Panc1 (cell line): ENCODE measurements at places on chromosomes 3 and 15. TPM values are rescaled to one million over a fixed set of nuclear protein-coding genes. Genes with fewer than 3 reads are reported as not detected.

- no peaks in the 10 kb centered on the region for H3K4me1 ChIP-seq
- H3K4me3 ChIP-seq, result no peak overlapping the region
- no peak overlapping the region for H3K27ac ChIP-seq
- no peaks in the 10 kb centered on the region for H3K27me3 ChIP-seq
These were observed 1093.6 kb upstream of the ALCAM start for GRCh38 chr3:104273046-104273649.

DNA sequence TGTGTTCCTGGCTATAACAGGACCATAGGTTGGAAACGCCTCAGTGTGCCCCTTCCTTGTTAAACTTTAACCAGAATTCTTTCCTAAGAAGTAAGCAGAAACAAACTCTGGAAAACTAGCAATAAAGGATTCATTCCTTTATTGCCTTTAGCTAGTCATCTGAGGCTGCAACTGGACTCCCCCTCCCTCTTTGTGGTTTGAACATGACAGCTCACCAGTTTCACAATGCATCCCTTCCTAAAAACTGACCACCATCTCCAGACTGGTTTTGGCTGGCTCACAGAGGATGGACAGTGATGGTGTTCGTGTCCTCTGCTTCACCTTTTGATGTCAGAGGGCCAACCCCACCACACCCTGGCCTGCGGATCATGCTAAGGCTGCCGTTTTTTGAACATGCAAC is 27.9 kb upstream of the TGFBR2 start:
- DNase-seq, result no peak
- no peaks in the 10 kb centered on the region for H3K27me3 ChIP-seq
- H3K4me3 ChIP-seq, result no peak overlapping the region
- H3K36me3 ChIP-seq, result no peaks in the 10 kb centered on the region

LRRC3B gene
- total RNA-seq, result not detected

GRCh38 chr3:151087648-151088047 is 2.2 kb downstream of the MED12L start:
- no peak overlapping the region for H3K27ac ChIP-seq
- no peaks in the 10 kb centered on the region; the same call in 1 of the 2 replicates for H3K4me1 ChIP-seq
- no peak for DNase-seq
- H3K4me3 ChIP-seq, result no peak overlapping the region
- no peaks in the 10 kb centered on the region; the same call in 1 of the 2 replicates for H3K36me3 ChIP-seq

DNA sequence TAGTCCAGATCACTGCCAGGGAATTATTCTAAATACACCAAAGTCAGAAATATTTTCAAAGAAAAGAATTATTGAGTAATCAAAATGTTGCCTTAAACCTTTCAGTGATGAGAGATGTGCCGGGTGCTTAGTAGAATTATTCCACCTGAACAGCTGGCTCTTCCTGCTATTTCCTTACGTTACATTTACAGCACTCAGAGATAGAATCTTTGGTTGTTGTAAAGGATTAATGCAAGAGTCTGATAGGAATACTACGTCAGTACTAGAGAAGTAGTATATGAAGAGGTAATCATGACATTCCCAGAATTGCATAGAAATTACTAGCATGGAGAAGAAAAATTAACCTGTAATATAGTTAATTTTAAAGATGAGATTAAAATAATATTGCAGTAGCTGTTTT is 50.9 kb upstream of the ZDHHC23 start:
- no peak overlapping the region for H3K4me3 ChIP-seq
- no peak overlapping the region for H3K27ac ChIP-seq
- H3K27me3 ChIP-seq, result no peaks in the 10 kb centered on the region
- DNase-seq, result no peak

RASGRP1 gene
- total RNA-seq, result 0.51 TPM

PRSS50 gene
- total RNA-seq, result 0.13 TPM

STRC gene
- total RNA-seq, result not detected

DNA sequence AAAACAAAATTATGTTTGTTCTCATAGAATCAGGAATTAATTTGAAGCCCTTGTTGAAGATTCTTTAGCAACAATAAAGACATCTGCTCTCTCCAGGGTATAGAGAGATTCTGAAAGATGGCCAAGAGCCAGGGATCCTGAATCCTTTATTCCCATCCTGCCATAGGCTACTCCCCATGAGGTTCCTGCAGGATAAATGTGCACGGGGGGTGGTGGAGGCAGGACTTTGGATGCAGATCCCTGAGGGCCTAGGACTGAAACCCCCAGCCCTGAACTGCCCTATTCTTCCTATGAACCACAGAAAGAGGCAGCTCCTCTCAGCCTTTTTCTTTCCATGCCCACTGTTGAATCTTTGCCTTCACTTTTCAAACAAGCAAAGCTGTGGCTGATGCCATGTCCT is 17.1 kb downstream of the TMEM108 start:
- H3K4me1 ChIP-seq, result no peaks in the 10 kb centered on the region
- no peak overlapping the region for H3K27ac ChIP-seq
- DNase-seq, result no peak
- H3K27me3 ChIP-seq, result peaks cover 5% of the 10 kb centered on the region
- no peak overlapping the region for H3K4me3 ChIP-seq

DNA sequence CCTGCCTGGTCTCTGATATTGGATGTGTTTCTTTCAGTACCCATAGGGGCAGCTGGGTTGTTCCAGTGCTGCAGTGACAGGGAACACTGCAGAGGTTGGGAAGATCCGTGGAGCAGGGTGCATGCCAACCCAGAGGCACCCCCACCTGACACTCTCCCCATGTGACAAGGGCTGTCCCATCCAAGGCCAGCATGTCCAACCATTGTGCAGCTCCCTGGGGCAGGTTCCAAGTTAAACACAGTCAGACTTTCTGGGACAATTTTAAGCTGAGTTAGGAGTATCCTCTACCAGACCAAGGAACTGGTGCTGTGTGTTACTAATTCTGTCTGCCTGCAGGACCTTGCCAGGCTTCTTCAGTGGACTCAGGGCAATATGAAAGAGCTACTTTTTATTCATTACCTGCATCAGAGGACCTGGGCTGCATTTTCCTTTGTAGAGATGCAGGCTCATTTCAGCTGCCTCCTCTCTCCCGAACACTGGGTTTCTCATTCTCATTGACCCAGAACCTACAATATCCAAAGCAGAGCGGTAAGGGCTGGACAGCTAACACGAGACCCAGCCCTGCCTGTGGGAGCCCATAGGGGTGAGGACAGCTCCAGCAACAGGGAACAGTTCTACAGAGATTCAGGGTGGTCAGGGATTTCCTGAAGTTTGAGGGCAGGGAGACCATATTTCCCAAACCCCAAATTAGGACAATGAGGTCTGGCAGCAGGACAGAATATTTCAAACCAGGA is 72.7 kb downstream of the SPSB4 start:
- DNase-seq, result no peak
- H3K27ac ChIP-seq, result no peak overlapping the region
- no peaks in the 10 kb centered on the region for H3K4me1 ChIP-seq
- H3K4me3 ChIP-seq, result no peak overlapping the region
- H3K36me3 ChIP-seq, result no peaks in the 10 kb centered on the region
- peaks cover 2% of the 10 kb centered on the region for H3K27me3 ChIP-seq

GRCh38 chr3:172749230-172749965 is 1.1 kb upstream of the ECT2 start:
- peak; percentile 91 for DNase-seq
- peaks cover 8% of the 10 kb centered on the region; the same call in 1 of the 2 replicates for H3K36me3 ChIP-seq
- peak overlapping the region; percentile 96 for H3K4me3 ChIP-seq
- H3K4me1 ChIP-seq, result peaks cover 38% of the 10 kb centered on the region
- no peaks in the 10 kb centered on the region for H3K27me3 ChIP-seq
- peak overlapping the region; percentile 99 for H3K27ac ChIP-seq

PPP2R3A gene
- 8.1 TPM for total RNA-seq

MESD gene
- total RNA-seq, result 28.2 TPM

GRCh38 chr3:112514527-112515128 is 15.4 kb upstream of the BTLA start:
- no peaks in the 10 kb centered on the region for H3K36me3 ChIP-seq
- no peak overlapping the region for H3K4me3 ChIP-seq
- H3K27ac ChIP-seq, result no peak overlapping the region
- H3K4me1 ChIP-seq, result no peaks in the 10 kb centered on the region

GRCh38 chr3:49493901-49494300 is 23.8 kb downstream of the DAG1 start:
- H3K27ac ChIP-seq, result no peak overlapping the region
- DNase-seq, result no peak
- H3K36me3 ChIP-seq, result no peaks in the 10 kb centered on the region
- H3K4me1 ChIP-seq, result no peaks in the 10 kb centered on the region
- H3K4me3 ChIP-seq, result no peak overlapping the region

- no peak overlapping the region for H3K4me3 ChIP-seq
- H3K27me3 ChIP-seq, result no peaks in the 10 kb centered on the region
- H3K27ac ChIP-seq, result no peak overlapping the region
- DNase-seq, result no peak
- H3K4me1 ChIP-seq, result no peaks in the 10 kb centered on the region
- no peaks in the 10 kb centered on the region for H3K36me3 ChIP-seq
These were observed 537.5 kb downstream of the NR2F2 start for GRCh38 chr15:96867992-96868391.

DNA sequence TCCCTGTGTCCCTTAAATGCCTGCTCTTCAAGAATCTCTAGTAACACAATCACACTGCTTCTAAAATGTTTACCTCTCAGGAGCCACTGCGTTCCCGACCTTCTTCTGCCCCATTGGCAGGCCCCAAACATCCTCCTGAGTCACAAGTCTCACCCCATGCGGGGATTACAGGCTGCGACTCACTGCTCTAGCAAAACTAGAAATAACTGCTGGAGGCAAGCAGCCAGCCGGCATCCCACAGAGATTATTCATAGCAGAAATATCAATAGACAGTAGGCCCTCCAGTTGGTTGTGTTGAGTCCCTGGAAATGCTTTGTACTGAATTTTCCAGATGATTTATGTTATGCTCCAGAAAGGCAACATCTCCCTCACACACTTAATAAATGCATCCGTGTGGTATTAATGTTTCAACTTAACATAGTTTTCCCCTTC is 64.8 kb downstream of the RFTN1 start:
- no peaks in the 10 kb centered on the region for H3K36me3 ChIP-seq
- no peaks in the 10 kb centered on the region for H3K4me1 ChIP-seq
- no peak for DNase-seq
- H3K4me3 ChIP-seq, result no peak overlapping the region

DNA sequence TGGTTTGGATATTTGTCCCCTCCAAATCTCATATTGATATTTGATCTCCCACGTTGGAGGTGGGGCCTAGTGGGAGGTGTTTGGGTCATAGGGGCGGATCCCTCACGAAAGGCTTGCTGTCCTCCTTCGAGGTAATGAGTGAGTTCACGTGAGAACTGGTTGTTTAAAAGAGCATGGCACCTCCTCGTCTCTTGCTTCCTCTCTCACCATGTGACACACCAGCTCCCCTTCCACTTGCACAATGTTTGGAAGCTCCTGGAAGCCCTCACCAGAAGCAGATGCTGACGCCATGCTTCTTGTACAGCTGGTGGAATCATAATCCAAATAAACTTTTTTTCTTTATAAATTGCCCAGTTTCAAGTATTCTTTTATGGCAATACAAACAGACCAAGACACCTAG is 38.6 kb downstream of the RFTN1 start:
- H3K4me3 ChIP-seq, result no peak overlapping the region
- H3K36me3 ChIP-seq, result no peaks in the 10 kb centered on the region
- DNase-seq, result no peak
- H3K27me3 ChIP-seq, result no peaks in the 10 kb centered on the region
- no peak overlapping the region for H3K27ac ChIP-seq
- no peaks in the 10 kb centered on the region for H3K4me1 ChIP-seq

DNA sequence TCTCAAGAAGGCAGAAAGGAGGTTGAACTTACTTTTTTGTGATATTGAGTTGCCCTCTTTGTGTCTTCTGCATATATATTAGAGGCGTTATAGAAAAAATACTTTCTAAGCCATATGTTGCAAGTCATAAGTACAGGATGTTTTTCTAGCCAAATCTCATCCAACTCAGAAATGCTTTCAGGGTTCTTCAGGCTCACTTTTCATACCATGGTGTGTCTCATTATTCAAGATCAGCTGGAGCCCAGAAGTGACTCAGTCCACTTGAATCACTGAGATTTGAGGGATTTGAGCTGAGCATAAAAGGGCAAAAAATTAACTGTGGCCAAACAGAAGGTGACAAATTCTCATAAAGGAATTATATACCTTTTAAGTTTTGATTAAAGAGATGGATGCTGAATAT is 157.3 kb downstream of the WNT5A start:
- DNase-seq, result peak; percentile 43
- H3K27me3 ChIP-seq, result no peaks in the 10 kb centered on the region
- H3K36me3 ChIP-seq, result no peaks in the 10 kb centered on the region
- no peaks in the 10 kb centered on the region for H3K4me1 ChIP-seq
- no peak overlapping the region for H3K4me3 ChIP-seq

GRCh38 chr3:54146506-54147239 is 24.3 kb downstream of the CACNA2D3 start:
- no peaks in the 10 kb centered on the region for H3K36me3 ChIP-seq
- DNase-seq, result no peak
- H3K27me3 ChIP-seq, result peaks cover 2% of the 10 kb centered on the region
- H3K4me3 ChIP-seq, result no peak overlapping the region
- H3K4me1 ChIP-seq, result no peaks in the 10 kb centered on the region

- DNase-seq, result no peak
- no peaks in the 10 kb centered on the region for H3K36me3 ChIP-seq
- H3K4me1 ChIP-seq, result peaks cover 4% of the 10 kb centered on the region; the same call in 1 of the 2 replicates
- no peak overlapping the region for H3K4me3 ChIP-seq
- H3K27ac ChIP-seq, result no peak overlapping the region
These were observed 47.9 kb downstream of the PIK3CB start for GRCh38 chr3:138786788-138787271.

DNA sequence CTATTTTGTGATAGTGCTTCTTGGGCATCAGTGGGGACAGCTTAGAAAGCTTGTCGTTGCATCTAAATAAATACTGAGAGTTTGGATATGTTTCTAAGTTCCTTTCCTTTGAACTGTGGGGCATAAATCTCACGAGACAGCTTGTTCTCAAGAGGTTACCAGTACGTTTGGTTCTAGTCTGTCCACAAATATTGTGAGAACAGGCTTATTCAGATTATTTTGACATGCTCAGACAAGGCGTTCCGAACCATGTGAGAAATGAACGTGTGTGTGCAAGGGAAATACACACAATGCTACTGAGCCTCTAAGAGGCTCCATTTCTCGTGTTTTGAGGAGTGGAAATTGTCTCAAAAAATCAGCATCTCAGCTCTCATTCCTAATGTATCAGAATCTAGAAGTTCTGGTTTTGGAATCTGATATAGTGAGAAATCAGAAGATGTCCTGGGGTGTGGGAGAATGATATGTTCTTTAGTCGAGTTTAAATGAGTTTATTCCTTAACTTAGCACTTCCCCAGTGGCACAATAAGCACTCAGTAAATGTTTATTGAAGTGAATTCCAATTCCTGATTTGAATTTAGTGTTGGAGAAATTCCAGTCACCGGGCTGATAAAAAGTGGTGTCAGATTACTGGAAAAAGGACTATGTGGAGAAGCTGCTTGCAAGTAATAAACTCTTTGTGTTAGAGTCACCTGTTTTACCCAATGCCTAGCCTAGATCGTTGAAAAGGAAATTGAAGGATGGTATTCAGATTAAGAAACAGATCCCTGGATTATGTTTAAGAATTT is 481.5 kb downstream of the LPP start:
- H3K27me3 ChIP-seq, result no peaks in the 10 kb centered on the region
- no peaks in the 10 kb centered on the region for H3K4me1 ChIP-seq
- no peak overlapping the region for H3K27ac ChIP-seq

- no peaks in the 10 kb centered on the region for H3K27me3 ChIP-seq
- DNase-seq, result no peak
- no peaks in the 10 kb centered on the region for H3K4me1 ChIP-seq
- H3K27ac ChIP-seq, result no peak overlapping the region
- H3K36me3 ChIP-seq, result no peaks in the 10 kb centered on the region
- no peak overlapping the region for H3K4me3 ChIP-seq
These were observed 192.3 kb downstream of the PLCL2 start for GRCh38 chr3:17076940-17077605.
